SIG-M5 (cell line): ENCODE measurements at places on chromosomes 1 and 21.

DNA sequence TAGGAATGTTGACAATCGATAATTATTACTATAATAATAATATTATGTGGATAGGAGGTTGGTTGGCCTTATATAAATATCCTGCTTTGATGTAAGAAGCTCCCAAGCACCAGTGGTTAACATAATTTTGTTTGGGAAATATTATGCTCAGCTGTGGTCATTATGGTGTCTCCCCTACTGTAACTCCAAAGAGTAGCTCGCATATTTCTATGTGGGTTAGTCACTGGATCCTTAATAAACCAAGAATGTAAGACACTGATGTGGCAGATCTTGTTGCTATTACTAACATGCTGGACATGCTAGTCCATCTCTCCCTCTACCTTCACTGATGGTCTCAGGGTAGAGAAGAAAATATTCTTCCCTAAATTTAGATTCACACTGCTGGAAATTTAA, 79.2 kb upstream of the RALGPS2 start:
- no peak for DNase-seq

DNA sequence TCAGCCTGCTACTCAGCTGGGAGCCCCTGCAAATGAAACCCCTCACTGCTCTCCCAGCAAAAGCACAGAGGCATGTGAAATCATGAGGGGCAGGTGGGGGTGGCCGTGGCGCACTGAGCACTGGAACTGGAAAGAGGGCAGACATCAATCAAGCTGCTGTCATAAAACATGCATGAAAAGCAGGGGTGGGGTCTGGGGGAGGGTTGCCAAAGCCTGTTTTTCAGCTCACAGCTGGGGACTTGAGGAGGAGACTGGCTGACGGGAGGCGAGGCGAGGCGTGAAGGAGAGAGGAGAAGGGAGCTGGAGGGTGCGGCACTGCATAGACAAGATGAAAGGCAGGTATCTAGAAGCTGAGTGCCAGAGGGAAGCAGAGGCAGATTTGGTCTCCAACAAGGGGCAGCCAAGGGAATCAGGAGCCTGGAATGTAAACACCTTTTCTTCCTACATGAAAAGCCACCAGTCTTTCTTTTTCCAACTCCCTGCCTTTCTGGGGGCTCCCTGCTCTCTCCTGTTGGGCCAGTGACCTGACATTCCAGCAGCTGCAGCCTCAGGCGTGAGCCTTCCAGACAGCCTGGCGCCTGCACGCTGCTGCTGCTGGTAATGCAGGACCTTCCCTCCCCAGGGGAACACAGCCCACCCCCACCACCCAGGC, 87.0 kb downstream of the NMNAT2 start:
- DNase-seq, result no peak

DNA sequence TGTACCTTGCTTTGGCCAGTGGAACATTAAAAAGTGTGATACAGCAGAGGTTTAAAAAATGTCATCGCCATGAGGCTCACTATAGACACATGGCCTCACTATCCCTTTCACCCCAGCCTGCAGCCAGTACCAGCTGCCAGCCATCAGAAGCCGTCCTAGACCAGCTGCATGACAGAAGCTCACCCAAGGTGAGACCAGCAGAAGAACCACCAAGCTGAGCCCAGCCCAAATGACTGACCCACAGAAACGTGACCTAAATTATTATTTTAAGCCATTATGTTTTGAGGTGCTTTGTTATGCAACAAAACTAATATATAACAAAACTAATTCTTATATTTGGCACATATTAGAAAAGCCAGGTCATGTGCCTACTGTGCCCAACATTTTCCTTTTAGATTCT, 91.1 kb downstream of the KCNN3 start:
- DNase-seq, result no peak

DNA sequence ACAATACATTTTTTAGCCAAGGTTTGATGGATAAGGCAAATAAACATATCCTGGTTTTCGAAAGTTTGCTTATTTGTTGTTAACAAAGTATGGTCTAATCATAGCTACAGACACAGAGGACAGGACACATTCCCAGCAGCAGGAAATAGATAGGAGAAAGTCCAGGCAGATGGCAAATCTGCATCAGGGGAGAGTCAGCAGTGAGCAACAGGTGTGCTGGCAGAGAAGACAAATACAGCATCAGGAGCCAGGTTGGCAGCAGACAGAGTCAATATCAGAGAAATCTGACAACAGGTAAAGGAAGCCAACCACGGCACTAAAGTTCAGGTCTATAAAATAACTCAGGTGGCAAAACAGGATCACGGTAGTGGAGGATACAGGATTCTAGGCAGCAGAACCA, 210.7 kb upstream of the PTBP2 start:
- no peak for DNase-seq

DNA sequence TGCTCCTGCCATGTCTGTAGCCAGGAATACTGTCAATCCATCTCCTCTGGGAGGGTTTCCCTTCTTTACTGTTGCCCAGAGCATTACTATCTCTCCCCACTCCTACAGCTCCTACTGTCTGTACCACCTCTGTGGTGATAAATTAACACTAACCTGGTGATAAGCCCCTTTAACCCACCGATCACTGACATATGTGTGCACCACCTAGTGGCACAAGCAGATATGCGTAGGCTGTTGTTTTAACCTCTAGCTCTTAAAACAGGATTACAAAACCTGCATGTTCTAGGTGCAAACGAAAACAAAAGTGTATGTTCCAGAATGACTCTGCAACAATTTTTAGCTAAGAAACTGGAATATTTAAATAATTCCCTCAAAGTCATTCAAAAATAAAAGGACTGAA, 93.9 kb upstream of the BEND5 start:
- no peak for DNase-seq

- DNase-seq, result no peak
Observed at GRCh38 chr1:173554089-173554488, 48.8 kb downstream of the SLC9C2 start.

- no peak for DNase-seq
Observed at GRCh38 chr1:61198554-61198953, 116.2 kb downstream of the NFIA start.

GRCh38 chr1:38088366-38088765, 41.8 kb upstream of the POU3F1 start:
- no peak for DNase-seq

DNA sequence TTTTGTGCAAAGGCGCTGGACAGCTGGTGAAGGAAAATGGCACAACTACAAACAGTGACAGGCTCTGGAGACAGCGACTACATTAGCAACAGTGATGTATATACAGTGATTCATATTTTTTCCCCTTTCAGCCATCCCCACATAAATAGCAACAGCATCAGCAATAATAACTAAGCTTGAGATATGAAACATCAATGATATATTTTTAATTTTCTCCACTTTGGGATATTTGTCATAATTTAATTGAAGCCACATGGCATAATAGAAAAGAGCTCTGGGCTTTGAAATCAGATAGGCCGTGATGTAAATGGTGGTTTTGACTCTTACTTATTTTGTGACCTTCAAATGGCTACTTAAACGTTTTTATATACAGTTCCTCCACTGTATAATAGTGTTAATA, 764.3 kb upstream of the PRMT6 start:
- DNase-seq, result no peak

- DNase-seq, result no peak
Observed at GRCh38 chr1:10610901-10611600, 136.3 kb downstream of the PEX14 start.

DNA sequence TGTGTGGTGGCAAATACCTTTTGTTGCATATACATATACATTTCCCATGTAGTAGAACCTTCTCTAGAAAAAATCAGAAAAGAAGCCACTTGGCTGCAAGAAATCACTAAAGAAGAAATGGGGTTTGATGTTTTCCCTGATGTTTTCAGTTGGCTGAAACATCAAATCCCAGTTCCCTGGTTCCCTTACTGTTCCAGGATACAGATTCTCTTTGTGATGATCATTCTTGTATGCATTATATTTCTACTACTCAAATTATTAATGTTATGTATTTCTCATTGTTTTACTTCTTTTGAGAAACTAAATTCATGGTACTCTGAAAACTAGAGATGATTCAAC, 7.6 kb downstream of the RNU1-2 start:
- DNase-seq, result no peak

DNA sequence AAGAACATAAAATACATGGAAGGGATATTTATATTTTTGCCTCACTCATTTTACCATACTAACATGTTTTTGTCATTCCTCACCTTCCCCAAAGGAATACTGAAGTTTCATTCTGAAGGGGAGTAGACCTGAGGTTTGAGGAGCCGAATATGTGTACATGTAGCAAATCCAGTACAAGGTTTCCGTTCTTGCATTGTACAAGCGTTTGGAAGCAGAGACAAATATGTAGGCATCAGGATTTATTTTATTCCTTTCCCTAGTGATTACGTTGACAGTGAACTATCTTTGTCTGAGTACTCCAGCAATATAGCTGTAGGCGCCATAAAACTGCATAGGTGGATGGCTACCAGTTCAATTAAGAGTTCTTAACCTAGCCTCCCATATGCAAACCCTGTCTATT, 191.5 kb downstream of the NFIA start:
- DNase-seq, result no peak

DNA sequence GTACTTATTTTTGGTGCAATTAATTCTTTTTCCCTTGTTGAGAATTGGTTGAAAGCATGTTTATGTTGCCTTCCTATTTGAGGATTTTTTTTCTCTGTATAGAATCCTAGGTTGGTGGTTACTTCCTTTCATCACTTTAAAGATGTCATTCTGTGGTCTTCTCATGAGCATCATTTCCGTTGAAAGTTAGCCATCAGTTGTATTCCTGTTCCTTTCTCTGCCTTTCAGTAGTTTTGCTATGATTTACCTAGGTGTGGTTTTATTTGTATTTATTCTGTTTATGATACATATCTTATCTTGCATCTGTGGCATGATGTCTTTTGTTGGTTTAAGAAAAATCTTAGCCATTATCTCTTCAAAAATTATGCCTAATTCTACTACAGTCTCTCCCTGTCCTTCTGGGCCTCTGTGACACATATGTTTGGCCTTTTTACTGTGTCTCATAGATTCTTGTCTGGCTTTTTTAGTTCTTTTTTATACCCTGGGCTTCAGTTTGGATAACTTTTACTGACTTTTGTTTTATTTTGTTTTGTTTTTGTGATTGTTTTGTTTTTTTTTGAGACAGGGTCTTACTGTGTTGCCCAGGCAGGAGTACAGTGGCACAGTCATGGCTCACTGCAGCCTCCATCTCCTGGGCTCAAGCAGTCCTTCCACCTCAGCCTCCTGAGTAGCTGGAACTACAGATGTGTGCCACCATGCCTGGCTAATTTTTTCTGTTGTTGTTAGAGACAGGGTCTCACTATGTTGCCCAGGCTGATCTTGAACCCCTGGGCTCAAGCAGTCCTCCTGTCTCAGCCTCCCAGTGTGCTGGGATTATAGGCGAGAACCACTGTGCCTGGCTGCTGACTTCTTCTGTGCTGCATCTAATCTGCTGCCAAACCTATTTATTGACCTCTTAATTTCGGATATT, 24.1 kb downstream of the PTGFRN start:
- DNase-seq, result no peak

DNA sequence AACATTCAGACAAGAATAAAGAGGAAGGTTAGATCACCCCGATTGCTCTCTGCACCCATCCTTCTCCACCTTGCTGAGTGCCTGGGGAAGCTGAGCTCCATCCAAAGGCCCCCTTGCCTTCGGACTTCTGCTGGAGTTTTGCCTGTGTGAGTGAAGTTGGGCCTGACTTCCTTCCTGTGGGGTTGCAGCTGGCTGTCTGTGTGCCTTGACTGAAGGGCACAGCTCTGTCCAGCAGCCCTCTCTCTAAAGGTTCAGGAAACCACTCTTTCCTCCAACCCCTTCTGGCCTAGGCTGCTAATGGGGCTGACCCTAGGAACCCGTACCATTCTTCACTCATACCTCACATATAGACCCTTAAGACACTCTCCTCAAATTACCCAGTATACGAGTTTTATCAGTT, 173.4 kb upstream of the HMCN1 start:
- DNase-seq, result no peak

GRCh38 chr1:13754510-13755103, 54.6 kb downstream of the PRDM2 start:
- no peak for DNase-seq

DNA sequence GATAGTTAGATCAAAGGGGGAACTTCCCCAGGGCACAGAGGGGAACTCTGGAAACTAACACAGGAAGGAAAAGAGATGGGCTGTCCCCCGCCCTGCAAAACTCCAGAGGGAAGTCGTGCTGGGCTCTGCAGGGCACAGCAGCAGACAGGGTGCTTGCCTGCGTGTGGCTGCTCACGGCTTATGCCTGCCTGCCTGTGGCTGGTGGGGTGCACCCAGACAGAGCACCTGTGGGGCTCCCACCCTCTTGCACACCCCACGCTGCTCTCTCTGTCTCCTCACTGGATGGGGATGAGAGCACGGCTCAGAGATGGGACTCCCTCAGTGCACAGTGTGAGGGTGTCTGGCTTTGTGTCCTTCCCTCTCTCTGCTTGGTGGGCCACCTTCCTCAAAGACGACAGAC, 13.5 kb upstream of the ETV3L start:
- no peak for DNase-seq

GRCh38 chr1:24502709-24503058, at the start of gene RCAN3:
Gene RCAN3 (plus strand): TSS chr1:24502836. CDS start chr1:24514373, 11,537 bp downstream.
- DNase-seq, result no peak

DNA sequence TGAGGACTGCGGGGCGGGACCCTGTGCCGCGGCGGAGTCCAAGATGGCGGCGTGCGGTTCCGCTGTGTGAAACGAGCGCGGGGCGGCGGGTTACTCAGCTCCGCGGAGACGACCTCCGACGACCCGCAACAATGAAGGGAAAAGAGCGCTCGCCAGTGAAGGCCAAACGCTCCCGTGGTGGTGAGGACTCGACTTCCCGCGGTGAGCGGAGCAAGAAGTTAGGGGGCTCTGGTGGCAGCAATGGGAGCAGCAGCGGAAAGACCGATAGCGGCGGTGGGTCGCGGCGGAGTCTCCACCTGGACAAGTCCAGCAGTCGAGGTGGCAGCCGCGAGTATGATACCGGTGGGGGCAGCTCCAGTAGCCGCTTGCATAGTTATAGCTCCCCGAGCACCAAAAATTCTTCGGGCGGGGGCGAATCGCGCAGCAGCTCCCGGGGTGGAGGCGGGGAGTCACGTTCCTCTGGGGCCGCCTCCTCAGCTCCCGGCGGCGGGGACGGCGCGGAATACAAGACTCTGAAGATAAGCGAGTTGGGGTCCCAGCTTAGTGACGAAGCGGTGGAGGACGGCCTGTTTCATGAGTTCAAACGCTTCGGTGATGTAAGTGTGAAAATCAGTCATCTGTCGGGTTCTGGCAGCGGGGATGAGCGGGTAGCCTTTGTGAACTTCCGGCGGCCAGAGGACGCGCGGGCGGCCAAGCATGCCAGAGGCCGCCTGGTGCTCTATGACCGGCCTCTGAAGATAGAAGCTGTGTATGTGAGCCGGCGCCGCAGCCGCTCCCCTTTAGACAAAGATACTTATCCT, 430 bp downstream of the RBM15 start:
- DNase-seq, result no peak

GRCh38 chr1:154435599-154436200, 30.6 kb downstream of the IL6R start:
- no peak for DNase-seq

- DNase-seq, result no peak
Observed at GRCh38 chr1:161311595-161312181, 1.9 kb upstream of the MPZ start.

- no peak for DNase-seq
Observed at GRCh38 chr1:44029260-44029910, 1.9 kb downstream of the SLC6A9 start.
